ENCODE measurements at places on chromosomes 2 and 18.

GRCh38 chr2:191677646-191678436 lies at the start of gene NABP1:
Gene NABP1 (plus strand): TSS chr2:191678136. CDS start chr2:191678615, 479 bp downstream.
- peak; percentile 99 for DNase-seq

GRCh38 chr2:25226827-25227226 lies 58.4 kb upstream of the POMC start:
- DNase-seq = no peak

- no peak for DNase-seq
Measured at GRCh38 chr2:239307921-239308613, 92.8 kb downstream of the HDAC4 start.

DNA sequence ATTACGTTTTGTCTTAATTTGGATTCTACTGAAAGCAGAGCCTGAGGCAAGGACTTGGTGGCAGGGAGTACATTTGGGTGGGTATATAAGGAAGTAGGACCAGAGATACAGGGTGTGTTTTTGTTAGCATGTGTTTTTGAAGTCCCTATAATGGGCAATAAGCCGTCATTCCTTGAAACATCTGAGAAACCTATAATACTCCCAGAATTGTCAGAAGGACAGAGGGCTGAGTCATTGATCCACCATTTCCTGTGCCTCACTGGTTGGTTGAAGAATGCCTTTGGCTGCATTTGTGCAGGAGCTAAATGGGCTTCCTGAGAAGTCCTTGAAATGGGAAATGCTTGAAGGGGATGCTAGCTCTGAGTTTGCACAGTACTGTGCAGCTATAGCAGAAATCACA lies 281.8 kb upstream of the ZEB2 start:
- DNase-seq = no peak

GRCh38 chr18:2935438-2936192 lies 77.3 kb downstream of the LPIN2 start:
- DNase-seq = no peak

DNA sequence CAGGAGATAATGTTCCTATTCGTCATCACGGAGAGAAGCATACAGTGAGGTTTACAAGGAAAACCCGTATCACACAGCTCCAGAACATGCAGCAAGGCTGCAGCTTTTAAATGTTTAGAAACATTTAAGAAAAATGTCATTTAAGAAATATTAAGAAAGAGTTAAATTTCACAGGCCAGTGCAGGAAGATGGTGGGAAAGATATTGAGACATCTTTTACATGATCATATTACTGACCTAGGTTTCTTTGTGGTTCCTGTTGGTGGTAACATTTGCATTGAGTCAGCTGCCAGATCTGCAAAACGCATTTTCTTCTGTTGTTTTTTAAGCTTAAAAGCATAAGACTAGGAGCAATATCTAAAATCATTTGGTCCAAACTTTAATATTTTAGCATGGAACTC lies 44.9 kb downstream of the CPO start:
- no peak for DNase-seq

DNA sequence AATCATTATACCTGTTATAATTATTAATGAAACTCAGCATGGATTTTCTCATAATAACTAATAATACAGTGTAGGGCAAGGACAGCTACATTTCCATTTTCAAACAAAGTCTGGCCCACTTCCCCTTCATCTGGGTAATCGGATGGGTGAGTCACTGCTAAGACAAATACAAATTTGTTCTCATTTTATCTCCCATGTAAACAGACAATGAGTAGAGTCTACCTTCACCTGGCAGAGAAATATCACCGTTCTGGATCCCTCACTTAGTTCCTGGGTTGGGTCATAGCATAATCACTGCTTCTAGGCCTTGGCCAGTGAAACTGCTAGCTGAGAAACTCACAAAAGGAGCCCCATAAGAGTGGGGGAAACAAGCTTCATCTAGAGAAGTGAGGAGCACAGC lies 9.2 kb downstream of the CNTNAP5 start:
- no peak for DNase-seq

DNA sequence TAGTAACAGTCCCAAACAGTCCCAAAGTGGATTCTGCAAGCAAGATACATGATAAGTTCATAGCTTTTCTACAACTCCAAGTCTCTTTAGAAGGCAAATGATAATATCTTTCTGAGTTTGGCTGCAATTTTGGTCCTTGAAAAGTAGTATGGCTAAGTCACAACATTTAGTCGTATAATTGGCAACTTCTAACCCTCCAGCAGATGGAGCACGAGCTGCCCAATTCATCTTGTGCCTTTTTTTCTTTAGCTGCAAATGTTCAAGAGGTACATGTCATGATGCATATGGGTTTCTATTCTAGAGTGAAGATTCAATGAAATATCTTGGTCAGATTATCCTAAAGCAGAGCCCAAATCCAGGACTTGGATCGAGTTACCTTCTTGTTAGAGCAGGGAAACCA lies 127.0 kb upstream of the KLHL14 start:
- no peak for DNase-seq

GRCh38 chr2:96633641-96634040 lies 4.5 kb downstream of the KANSL3 start:
- DNase-seq = no peak

- no peak for DNase-seq
Measured at GRCh38 chr2:56656826-56657225, 473.0 kb downstream of the CCDC85A start.

GRCh38 chr2:172627181-172627580 lies 71.3 kb downstream of the PDK1 start:
- no peak for DNase-seq

- DNase-seq = no peak
Measured at GRCh38 chr2:208192611-208193236, 2.9 kb upstream of the C2orf80 start.

DNA sequence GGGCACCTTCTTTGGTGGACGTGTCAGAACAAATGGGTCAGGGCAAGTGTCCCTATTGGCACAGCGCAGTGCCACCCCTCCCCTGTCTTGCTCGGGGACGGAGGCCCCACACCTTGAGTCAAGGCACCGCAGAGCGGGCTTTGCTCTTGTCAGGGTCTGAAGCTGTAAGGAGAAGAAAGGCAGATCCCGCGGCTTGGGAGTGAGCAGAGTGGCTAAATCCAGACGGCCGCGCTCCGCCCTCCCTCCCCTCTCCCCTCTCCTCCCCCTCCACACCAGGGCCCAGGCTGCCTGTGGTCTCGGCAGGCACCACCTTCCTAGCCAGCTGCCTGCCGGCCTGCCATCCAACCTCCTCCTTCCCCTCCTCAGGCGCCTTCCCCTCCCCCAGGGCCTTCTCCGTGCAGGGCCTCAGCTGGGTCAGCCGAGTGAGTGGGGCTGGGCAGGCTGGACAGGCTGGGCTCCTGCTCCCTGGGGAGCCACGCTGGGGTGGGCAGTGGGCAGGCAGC lies 25.8 kb downstream of the SPEG start:
- DNase-seq = no peak

DNA sequence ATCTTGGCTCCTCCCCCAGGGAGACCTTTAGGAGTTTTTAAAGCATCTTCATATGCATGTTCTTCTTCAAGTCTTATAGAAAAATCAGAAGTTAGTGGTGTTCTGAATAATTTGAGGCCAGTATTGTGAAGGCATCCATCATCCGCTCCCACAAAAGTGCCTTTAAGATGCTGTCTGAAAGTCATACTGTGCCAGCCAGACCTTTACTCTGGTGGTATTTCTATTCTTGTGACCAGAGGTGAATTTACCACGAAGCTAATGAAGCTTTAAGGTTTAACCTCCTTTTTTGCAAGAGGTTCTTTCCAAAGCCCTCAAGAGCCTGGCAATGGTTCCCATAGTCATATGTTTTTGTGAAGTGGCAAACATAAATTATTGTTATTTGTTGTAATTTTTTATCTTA lies 54.3 kb downstream of the SLC40A1 start:
- DNase-seq = no peak

- DNase-seq = no peak
Measured at GRCh38 chr18:48456838-48457237, 47.7 kb upstream of the ZBTB7C start.

- DNase-seq = no peak
Measured at GRCh38 chr2:71748227-71748626, 294.9 kb downstream of the DYSF start.

GRCh38 chr2:206855585-206856433 lies 83.5 kb upstream of the CPO start:
- no peak for DNase-seq

- no peak for DNase-seq
Measured at GRCh38 chr2:15163326-15163725, 397.8 kb downstream of the NBAS start.

DNA sequence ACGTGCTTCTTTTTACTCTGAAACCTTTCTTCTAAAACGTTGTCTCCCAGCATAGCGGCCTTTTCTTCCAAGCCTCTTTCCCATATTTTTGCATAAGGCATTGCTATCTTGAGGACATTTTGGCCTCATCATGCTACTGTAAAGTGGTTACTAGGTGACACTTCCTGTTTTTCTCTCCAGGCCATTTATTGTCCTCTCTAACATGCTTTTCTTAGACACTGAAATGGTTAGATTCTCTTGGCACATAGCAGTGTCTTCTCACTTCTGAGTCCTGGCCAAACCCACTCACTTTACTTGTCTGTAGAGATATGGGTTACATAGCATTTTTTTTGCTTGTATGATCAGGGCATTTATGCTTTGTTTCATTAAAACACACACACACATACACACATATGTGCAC lies 50.1 kb upstream of the KCNH7 start:
- DNase-seq = no peak

DNA sequence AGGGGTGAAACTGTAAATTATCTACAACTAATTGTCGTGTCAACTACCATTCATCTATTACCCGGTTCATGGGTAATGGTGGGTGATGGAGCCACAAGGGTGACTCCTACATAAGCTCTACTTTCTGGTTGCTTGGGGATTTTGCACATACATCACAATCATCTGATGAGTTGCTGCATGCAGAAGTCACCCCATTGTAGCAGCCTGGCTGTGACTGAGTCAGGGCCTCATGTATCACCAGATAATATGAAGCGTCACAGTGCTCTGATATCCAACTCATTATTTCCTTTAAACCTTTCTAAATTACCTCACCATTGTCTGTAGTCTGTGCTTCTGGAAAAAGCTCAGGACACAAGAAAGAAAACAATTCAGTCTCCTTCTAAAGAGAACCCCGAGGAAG lies 32.4 kb upstream of the GORASP2 start:
- no peak for DNase-seq

Measured in activated naive CD8-positive, alpha-beta T cell treated with anti-CD3 and anti-CD28 coated beads, Interleukin-2, amount 10 ng/mL, durations not matched to agents 7 days and 5 days (primary cell).